ENCODE measurements at places on chromosomes 11 and 22.

DNA sequence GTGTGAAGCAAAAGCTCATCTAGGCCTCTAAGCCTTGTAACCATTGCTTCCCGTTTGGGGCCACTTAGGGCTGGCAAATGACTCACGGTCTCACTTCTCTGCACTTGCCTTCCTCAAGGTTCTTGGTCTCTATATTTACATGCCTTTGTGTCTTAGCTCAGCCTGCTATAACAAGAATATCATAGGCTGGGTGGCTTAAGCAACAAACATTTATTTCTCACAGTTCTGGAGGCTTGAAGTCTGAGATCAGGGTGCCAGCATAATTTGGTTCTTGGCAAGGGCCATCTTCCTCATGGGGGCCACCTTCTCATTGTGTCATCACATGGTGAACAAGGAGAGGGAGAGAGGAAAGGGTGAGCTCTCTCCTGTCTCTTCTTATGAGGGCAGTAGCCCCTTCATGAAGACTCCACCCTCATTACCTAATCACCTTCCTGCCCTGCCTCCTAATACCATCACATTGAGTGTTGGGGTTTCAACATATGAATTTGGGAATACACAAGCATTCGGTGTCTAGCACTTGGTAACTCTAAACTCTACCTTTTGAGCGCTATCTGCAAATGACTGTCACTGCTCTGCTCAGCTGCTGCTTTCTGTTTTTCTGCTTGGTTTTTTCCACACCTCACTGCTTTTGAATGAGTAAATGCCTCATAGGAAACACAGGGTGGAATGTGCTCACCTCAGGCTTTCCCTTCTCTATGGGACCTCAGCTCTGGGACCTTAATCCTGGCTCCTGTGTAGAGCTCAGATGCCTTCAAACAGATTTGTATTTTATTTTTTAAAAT, 16.2 kb upstream of the ME3 start:
- DNase-seq = peak; percentile 94

DNA sequence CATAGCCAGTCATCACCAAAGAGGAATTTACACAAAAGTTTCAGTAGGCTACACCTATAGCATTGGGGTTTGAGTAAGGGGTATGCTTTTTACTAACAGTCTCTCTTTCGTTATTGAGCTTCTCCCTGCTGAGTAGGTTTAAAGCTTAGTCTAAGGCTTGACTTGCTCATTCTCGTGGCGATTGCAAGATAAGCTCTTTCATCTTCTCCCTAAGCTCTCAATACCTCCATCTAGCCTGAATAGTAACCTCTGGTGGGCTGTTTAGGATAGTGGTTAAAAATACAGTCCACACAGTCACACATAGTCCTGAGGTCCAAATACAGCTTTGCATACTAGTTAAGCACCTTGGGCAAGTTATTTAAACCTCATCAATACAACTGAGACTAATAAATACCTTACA, 65.6 kb downstream of the IMMP1L start:
- DNase-seq = no peak

GRCh38 chr11:19789835-19790710, 77.4 kb downstream of the NAV2 start:
- DNase-seq = peak; percentile 51

DNA sequence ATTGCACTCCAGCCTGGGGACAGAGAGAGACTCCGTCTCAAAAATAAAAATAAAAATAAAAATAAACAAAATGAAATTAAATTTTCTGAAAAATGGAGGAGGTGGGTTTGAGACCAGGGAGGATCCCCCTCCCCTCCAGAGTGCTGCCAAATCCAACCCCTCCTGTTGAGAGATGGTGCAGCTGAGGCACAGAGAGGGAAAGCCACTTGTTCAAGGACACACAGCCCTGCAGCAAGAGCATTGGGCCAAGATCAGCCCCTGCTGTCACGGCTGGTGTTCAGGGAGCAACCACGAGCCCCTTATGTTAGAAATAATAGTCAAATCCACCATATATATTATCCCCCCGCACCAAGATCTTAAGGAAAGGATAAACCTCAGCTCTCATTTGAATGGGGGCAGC, 2.7 kb downstream of the MYO18B start:
- no peak for DNase-seq

- DNase-seq = no peak
Measured at GRCh38 chr22:29345932-29346331, 30.4 kb upstream of the RASL10A start.

- no peak for DNase-seq
Measured at GRCh38 chr11:78194490-78194889, 5.8 kb downstream of the USP35 start.

- DNase-seq = no peak
Measured at GRCh38 chr11:26717771-26718170, 4.1 kb downstream of the SLC5A12 start.

- no peak for DNase-seq
Measured at GRCh38 chr11:25775603-25776002, 556.3 kb upstream of the ANO3 start.

DNA sequence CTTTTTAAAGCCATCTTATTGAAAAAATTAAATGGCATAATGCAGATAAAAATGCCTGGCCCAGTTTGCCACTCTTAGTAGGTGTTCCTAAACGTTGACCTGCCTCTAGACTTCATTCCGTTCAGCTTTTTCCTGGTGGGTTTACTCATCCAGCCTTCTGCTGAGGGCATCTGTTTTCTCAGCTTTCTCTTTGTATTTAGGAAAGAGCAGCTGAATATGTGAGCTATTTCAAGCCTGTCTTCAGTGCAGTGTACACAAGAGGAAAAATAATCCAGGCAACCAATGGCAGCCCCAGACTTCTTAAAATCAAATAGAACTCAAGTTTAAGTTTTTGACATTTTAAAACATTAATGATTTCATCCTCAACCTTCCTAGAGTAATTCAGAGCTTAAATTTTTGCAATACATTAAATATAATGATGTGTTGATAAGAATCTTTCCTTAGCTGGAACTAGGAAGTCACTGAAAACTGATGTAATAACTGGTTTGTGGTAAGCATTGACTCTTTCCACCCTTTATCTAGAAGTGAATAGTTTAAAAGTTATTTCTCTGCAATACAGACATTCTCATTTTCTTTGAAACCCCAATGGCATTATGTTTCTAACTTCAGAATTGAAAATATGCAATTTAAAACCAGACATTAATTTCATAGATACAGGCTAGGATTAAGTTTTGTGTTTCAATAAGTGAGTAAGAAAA, 165.4 kb downstream of the AASDHPPT start:
- no peak for DNase-seq
